Esophagus muscularis mucosa (tissue), 4 donors: ENCODE measurements at places on chromosomes 13 and 19.

DNA sequence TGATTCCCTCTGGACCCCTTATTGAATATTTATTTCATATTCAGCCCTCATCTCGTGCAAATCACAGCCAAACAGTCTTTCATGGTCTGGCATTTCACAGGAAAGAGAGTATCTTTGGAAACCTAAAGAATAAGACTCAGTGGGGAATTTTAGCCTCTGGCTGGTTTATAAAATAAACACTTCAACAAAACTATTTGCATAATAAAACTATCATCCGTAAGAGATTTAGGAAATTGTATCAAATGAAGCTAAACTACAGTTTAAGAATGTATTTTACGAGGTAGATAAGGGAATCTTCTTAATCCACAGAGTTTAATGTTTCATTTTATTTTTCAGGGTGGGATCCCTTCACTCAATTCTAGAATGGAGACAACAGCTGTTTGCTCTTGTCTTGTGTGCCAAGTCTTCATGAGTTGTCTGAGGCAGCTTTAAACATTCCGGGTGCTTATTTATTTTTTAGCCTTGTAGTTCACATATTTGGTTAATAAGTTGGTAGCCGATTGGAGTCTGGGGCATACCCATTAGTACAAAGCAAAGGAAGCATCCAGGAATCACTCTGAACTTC, 634.4 kb upstream of the KLF12 start:
- no peak for DNase-seq

DNA sequence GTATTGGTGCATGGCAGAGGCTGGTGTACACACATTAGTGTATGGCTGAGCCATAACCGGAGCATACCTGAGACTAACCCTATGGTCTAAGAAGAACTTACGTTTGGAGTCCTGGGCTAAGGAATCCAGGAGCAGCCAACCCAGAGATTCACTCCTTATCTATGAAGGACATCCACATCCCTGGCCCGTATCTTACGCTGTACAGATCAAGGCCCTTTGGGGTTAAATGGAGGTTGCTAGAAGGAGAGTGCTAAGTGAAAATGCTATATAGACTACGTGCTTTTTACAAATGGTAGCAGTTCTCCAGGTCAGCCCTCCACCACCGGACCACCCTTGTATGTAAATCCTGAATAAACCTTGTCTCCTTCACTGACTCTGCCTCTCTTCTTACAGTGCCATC, 1.9 kb upstream of the SUGT1 start:
- no peak for DNase-seq

- DNase-seq: no peak
Measured at GRCh38 chr19:17957149-17957849, 9.6 kb upstream of the KCNN1 start.

DNA sequence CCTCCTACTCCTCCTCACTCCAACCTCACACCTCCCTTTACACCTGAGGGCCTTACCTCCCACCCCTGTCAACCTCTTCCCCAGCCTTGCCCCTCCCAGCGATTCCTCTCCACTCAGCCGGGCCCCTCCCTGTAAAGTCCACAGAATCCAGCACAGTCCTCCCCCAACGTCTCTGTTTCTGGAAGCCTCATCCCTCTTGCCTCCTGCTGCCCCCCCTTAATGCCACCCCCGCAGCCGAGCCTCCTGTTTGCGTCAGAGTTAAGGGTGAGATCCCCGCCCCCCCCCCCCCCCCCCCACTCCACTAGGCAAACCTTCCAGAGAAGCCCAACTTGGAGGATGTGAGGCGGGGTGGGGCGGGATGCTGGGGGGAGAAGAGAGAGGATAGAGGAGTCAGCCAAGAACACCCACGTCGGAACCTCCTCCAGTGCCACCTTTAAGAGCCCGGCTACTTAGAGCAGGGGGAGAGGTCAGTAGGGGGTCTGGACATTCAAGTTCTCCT, 2.1 kb downstream of the UNC13A start:
- no peak for DNase-seq

DNA sequence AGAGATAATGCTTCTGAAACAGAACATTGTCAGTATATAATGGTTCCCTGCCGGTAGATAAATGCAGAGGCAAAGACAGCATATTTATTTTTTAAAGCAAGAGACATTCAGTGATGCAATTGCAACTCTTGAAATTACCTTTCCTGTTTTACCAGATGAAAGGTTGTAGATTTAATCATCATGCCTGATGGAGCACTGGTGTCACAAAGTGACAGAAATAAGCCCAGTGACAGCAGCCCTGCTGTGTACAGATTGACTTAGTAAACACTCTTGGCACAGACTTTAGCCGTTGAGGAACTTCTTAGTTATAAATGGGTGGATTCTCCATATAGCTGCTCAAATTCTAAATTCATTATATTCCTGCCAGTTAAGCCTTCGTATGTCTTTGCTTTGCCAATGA, 172.5 kb downstream of the ITGBL1 start:
- DNase-seq: no peak

DNA sequence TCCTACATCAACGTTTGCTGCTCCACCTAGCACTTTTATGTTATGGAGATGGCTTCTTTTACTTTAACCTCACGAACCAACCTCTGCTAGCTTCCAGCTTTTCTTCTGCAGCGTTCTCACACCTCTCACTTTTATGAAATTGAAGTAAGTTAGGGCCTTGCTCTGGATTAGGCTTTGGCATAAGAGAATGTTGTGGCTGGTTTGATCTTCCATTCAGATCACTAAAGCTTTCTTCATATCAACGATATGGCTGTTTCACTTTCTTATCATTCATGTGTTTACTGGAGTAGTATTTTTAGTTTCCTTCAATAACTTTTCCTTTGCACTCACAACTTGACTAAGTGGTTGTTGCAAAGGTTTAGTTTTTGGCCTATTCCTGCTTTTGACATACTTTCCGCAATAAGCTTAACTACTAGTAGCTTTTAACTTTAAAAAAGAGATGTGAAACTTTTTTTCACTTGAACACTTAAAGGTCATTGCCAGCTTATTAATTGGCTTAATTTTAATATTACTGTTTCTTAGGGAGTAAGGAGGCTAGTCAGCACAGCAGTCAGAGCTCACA, 60.0 kb upstream of the SPRY2 start:
- DNase-seq: no peak

DNA sequence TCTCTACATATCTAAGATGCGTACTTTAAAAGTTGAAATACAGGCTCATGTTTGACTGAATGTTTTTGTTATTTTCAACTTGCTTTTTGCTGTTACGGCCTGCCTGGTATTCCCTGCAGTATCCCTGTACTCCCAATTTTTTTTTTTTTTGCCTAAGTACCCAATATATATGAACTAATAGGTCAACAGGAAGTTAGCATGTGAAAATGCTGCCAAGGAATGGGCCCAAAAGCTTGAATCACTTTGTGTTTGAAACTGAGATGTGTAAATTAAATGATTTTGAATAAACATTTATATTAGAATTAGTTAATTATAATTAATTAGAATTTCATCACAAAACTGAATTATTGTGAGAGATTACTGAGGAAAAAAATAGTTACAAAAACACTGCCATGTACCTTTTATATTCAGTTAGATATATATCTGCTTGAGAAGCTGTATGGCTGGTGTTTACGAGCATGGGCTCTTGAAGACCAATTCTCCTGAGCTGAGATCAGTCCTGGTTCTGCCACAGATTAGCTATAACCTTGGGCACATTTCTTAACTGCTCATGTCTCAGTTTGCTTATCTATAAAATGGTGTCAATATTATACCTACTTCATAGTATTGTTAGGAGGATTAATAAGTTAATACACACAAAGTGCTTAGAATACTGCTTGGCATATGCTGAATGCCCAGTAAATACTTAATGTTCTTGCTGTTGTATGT, 16.0 kb downstream of the TDRD3 start:
- DNase-seq: no peak

DNA sequence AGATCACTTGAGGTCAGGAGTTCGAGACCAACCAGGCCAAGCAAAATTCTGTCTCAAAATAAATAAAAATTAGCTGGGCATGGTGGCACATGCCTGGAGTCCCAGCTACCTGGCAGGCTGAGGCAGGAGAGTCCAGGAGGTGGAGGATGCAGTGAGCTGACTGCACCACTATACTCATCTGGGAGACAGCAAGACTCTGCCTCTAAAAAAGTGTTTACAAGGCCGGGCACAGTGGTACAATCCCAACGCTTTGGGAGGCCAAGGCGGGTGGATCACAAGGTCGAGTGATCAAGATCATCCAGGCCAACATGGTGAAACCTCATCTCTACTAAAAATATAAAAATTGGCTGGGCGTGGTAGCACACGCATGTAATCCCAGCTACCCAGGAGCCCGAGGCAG, 4.2 kb upstream of the DAPK3 start:
- no peak for DNase-seq

DNA sequence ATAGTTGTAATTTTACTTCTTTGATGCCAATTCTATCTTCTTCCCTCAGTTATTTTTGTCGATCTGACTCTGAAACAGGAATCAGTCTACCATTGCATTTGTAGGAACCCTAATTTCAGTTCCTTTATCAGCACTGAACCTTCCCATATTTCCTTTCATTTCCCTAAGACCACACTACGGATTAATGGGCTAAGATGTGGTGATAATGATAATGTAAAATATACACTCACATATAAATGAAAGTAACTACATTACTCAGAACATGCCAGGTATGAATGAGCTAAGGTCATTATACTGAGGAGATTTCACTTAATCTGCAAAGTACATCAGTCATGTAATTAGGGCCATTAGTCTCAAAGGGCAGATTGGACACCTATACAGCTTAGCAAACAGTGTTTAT, 60.2 kb upstream of the RFC3 start:
- no peak for DNase-seq

- no peak for DNase-seq
Measured at GRCh38 chr19:15298847-15299567, 33.3 kb downstream of the BRD4 start.

- no peak for DNase-seq
Measured at GRCh38 chr19:42269478-42270345, 660 bp downstream of the CIC start.

- peak; percentile 21 for DNase-seq
Measured at GRCh38 chr13:24893863-24894262, 129.9 kb downstream of the RNF17 start.
